Omental fat pad (tissue), 4 donors: ENCODE measurements at places on chromosomes 7 and 10. TPM values are rescaled to one million over a fixed set of nuclear protein-coding genes. Genes with fewer than 3 reads are reported as not detected.

Gene LIPA
- 354 TPM for total RNA-seq

Gene PTPN12
- total RNA-seq: 219 TPM

Gene TFR2
- total RNA-seq: not detected

DNA sequence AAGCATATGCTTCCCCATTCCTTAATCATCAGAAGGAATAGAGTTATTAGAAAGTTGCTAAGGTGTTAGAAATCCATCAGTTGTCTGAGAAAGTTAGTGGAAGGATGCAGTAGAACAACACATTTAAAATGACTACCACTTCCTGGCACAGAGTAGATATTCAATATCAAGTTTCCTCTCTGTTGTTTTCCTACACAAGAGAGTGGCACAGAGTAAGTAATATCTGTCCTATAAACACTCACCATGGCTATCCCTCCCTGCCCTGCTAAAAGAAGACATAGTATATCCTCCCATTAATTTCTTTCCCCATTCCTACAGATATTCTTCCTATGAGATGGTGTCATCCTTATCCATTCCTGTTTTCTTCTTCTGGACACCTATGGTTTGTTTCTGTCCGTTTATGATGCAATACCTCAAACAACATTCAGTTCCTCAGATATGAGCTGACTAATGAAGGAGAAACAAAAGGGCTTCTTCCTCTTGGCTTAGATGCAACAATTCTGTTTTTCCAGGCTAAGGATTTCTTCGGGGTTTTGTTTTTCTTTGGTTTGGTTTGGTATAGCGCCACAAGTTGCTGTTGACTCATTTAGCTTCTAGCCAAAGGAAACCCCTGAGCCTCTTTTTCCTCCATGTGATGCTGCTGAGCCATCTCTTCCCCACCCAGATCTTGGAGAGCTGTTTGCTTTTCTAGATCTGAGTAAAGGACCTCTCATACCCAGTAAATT is 32.9 kb upstream of the BPGM start:
- DNase-seq: no peak

Gene CPN1
- total RNA-seq: not detected

- no peak for DNase-seq
Observed at GRCh38 chr10:96513305-96513697, 425 bp downstream of the TLL2 start.

Gene BET1
- 7.6 TPM for total RNA-seq

DNA sequence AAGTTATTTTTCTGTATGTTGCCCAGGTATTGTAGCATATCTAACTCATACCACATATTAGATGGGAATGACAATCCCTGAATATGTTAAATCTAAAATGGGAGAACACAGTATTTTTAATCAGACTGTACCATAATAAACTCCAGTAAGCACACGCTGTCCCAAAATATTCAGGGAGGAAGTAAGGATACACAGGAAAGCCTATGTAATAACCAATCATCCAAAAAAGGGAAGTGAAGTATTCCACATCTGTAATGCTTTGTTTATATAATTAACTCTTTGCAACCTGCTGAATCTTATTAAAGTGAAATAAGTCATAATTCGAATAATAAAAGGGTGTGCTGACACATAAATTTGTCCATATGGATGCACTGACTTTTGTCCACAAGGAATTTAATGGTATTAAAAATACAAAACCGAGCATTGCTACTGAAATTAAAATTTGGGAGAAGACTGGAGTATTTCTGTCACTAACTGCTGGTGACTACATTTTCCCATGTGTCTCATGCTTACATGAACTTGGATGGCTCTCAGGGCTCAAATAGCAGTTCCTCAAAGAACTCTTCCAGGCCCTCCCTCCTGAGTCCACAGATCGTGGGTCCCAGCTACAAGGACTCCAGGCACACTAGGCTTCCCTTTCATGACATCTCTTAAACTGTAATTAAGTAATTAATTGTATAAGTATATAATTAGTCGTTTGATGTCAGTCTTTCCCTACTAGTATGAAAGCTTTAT is 120.6 kb downstream of the NEBL start:
- no peak for DNase-seq

DNA sequence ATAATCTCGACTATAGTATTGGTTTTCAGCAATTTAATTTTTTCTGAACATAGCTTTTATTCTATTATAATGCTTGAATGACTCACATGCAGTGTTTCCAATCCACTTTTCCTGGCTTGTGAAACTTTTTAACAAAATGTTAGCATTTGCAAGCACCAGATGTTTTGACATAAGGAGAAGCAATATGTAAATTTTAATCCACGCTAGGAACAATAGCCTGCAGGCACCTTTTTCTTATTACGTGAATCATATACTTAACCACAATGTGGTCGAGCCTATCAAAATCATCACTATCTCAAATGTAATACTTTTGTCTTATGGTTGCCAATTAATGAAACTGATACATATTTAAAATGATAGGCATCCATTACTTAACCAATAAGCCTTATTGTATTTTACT is 97.1 kb downstream of the TFEC start:
- DNase-seq: no peak

- DNase-seq: no peak
Observed at GRCh38 chr7:45180084-45180986, 22.7 kb downstream of the RAMP3 start.

Gene CYP2C19
- not detected for total RNA-seq

DNA sequence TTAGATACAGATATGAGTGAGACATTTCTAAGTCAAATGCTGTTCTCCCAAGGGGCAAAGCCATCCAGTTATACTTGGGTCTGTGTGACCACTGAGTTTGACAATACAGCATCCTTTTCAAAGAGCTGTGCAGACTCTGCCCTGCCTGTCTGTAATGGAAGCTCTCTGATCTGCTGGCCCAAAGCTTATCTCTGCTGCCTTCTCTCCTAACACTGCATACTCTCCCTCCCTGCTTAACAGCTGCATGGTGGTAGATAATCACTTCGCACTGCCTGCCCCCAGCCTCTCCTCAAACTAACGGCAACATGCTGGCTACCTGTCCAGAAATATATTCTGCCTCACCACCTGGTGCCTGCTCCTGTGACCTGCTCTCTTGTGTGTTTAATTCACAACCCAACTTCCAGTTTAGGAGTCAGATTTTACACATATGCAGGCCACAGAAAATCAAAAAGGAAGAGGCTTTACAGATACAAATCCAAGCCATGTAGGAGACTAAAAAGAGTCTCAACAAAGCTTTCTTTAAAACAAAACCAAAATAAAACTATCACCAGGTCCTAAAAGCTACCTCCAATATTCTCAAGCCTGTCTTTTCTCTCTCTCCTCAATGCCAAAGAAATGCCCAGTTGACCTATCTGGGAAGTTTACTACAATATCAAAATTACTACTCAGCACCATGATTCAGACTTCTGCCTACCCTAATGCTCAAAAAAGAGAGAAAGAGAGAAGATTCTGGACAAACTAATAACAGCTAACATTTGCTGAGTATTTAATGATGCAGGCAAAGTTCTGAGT is 145.6 kb downstream of the RELN start:
- no peak for DNase-seq

GRCh38 chr10:88851706-88852105 is at the start of gene ANKRD22:
Gene ANKRD22, minus strand, starts transcription at chr10:88851844. Its CDS starts 237 bp downstream, at chr10:88851607.
- DNase-seq: no peak

Gene STEAP1B
- total RNA-seq: 4.4 TPM

DNA sequence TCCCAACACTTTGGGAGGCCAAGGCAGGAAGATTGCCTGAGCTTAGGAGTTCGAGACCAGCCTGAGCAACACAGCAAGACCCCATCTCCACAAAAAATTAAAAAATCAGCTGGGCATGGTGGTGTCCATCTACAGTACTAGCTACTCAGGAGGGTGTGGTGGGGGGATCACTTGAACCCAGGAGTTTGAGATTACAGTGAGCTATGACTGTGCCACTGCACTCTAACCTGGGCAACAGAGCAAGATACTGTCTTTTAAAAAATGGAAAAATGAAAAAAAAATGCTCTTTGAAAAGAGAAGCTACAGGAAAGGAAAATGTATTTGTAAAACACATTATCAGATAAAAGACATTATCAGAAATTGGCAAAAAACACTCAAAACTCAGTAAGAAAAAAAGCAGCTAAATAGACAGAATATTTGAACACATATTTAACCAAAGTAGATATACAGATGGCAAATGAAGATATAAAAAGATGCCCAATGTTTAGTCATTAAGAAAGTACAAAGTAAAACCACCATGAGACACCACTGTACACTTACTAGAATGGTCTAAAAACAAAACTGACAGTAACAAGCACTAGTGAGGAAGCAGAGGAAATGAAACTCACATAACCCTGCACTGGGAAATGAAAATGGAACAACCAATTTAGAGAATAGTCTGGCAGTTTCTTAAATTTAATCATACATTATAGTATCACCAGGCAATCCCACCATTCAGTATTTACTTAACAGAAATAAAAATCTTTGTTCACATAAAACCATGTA is 40.5 kb downstream of the NRBF2 start:
- no peak for DNase-seq

Gene BAIAP2L1
- total RNA-seq: 6.3 TPM

- DNase-seq: no peak
Observed at GRCh38 chr7:86914551-86914950, 144.9 kb downstream of the ELAPOR2 start.

GRCh38 chr7:28151965-28152364 is 28.6 kb downstream of the JAZF1 start:
- DNase-seq: no peak

- no peak for DNase-seq
Observed at GRCh38 chr7:121369462-121369861, 26.6 kb downstream of the FAM3C start.

DNA sequence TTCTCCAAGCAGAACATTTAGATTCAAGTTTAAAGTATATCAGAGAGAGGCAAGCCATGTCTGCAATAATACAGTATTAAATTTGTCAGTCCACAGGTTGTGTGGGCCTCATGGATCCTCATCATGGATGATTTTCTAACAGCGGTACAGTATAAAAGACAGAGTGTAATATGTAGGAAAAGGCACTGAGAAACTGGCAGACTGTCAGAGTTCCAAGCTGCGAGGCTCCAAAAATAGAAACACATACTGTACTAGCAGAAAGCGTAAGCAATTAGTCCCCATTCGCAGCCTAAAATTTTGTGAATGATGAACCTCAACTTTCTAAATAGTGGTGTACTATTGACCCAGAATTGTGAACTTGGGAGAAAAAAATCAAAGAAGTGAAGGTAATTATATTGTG is 933.3 kb downstream of the XPNPEP1 start:
- no peak for DNase-seq

Gene SOSTDC1
- not detected for total RNA-seq

DNA sequence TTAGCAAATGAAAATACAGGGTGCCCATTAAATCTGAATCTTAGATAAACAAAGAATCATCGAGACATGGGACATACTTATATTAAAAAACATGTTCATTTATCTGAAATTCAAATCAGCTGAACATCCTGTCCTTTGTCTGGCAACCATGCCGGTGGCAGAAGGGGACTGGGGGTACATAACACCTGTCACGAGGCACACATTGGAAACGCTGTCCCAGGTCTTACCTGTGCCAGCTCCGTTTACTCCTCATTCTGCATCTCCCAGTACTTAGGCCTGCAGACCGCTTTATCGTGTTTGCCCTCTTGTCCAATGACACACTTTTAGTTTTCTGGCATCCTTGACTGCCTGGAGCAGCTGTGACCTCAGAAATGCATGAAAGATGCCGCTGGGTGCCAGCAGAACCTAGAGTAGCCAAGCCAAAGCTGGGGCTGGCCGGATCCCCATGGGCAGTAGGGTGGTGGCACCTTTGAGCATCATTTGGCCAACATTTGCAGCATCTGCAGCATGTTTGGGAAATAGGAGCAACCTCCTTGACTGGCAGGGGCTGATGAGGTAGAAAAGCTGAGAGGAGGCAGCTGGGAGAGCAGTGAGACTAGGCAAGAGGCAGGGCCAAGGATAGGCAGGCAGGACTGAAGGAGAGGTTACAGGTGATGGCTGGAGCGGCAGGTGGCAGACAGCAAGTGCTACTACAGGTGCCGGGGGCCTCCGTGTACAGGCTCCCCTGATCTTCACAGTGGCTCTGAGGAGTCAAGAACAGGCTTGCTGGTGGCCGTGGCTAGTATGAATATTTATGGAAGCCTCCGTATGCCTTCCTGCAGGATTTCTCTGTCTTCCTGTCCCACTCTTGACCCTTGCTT is 62.3 kb upstream of the BTBD16 start:
- DNase-seq: no peak

Gene AGAP6
- total RNA-seq: 37.6 TPM
